ENCODE measurements at places on chromosomes 7 and 10.

- no peak for DNase-seq
Observed at GRCh38 chr7:156554488-156554887, 86.1 kb upstream of the RNF32 start.

DNA sequence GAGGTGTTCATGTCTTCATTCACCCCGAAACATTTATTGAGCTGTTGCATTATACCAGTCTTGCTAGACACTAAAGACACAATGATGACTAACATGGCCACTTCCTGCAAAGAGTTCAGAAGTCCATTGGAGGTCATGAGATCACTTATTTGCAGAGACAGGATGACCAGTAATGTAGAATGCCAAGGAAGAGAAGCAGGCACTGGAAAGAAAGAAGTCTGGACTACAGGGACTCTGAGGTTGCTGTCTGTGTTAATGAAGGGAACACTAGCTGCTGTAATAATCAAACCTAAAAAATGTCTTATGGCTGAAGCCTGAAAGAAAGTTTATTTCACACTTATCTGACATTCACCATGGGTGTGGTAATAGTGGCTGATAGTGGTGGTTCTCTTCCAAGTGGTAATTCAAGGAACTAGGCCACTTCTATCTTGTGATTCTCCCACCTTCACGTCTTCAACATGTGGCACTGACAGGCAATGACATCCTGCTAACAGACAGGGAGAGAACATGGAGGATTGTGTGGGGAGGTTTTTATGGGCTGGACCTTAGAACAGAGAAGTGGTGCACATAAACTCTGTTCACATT is 89.2 kb upstream of the MKLN1 start:
- peak; percentile 90 for DNase-seq

DNA sequence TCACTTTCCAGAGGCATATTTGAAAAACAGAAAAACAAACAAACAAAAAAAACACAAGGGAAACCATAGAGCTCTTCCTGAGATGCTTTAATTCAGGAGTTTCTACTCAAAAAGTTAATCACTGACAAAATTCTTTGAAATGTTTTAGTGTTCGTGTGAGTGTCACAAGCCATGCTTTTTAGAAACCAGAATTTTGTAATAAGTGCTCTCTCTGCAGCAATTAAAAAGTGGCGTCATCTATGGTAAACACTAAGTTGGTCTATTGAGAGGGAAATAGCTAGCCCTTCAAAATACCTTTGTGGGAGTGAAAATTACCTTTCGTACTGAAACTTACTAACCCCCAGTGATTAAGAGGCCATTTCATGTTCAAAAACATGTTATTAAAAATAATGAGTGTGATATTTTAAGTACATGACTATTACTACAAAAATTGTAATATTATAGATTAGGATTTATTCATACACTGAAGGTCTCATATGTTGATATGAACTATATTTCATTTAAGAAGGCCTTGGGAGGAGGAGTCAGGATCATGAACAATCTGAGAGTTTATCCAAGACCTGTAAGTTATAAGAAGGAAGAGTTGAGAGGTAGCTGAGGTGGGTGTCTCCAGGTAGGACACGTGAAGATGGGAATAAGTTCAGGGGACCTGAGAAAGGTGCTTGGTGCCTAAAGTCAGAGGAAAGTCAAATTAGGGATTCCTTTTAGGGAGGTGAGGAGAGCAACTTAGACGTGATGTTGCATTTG is 94.6 kb downstream of the PPP1R9A start:
- no peak for DNase-seq

DNA sequence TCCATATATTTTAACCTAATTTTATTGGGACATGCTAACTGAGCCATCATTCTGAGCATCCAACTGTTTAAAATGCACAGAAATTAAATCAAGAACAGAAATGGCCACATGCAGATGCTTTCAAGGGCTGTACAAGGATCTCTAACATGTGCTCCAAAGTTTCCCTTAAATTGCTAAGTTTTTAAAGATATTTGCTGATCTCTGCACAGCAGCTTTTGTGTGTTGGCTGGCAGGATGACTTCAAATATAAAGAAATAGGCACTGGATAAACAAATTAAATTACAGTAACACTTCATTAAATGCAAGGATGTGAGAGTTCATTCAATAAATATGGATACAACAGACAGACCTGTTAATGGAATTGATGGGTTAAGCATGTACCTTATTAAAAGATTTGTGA is 148.0 kb upstream of the MEOX2 start:
- no peak for DNase-seq

DNA sequence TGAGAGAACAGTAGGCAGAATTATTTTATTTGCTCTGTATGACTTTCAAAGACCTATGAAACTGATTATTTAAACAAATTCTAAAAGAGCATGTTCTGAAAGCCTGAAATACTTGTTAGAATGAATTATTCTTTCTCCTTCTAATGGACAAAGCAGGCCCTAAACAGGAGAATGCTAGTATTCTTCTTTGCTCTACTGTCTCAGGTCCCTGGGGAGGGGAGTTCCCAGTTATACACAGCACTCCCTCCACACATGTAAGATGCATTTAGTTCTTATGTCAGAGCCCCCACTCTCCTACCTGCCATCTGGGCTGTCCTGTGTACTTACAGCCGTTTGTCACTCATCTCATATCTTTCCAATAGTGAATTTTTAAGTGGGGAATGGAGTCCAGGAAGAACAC is 633.5 kb upstream of the ANKRD30A start:
- DNase-seq: no peak

GRCh38 chr10:110757586-110757985 is 113.5 kb downstream of the RBM20 start:
- no peak for DNase-seq

GRCh38 chr10:97434055-97434454 is 8.1 kb downstream of the PGAM1 start:
- no peak for DNase-seq

GRCh38 chr10:103652599-103653281 is 159.2 kb downstream of the NEURL1 start:
- no peak for DNase-seq

DNA sequence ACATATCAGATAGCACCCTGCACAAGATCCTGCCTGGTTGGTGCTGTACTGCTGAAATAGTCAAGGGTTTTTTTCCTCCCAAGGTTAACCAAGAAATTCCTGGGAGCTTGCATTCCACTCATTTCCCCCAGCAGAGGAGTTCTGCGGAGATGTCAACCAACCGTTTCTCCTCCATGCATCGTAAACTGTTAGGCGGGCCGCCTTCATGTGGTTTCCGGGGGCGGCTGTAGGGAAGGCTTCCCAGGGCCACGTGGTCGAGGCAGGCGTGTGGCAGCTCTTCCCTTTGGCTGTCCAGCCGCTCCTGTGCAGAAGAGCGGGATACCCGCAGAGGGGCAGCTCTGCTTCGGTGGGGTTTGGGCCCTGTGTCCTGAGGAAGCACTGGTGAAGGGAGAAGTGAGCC is 113.7 kb downstream of the RGS10 start:
- peak; percentile 77 for DNase-seq

GRCh38 chr7:90726120-90726519 is 130.0 kb downstream of the CDK14 start:
- DNase-seq: peak; percentile 76

DNA sequence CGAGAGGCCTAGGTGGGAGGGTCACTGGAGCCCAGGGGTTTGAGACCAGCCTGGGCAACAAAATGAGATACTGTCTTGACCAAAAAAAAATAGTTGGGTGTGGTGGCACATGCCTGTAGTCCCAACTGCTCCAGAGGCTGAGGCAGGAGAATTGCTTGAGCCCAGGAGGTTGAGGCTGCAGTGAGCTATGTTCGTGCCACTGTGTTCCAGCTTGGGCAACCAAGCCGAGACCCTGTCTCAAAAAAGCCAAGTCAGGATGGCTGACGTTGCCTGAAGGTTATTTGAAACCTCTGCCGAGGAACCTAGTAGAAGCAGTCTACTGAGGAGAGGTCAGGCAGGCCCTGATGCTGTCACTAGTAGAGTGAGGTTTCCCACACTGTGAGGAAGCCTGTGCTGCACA is 22.8 kb downstream of the DNAJB6 start:
- no peak for DNase-seq

DNA sequence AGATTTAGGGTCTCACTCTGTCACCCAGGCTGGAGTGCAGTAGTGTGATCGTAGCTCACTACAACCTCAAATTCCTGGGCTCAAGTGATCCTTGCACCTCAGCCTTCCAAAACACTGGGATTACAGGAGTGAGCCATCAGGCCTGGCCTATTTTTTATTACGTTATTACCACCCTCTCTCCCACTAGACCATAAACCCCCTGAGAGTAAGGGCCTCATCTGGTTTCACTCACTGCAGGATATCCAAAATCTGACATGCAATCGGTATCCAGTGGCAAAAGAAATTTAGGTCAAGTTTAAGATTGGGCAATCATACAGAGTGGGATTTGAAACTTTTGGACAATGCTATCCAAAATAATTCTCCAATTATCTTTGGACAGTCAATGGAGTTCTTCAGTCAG is 117.0 kb upstream of the NEBL start:
- DNase-seq: peak; percentile 49

- peak; percentile 100 for DNase-seq
Observed at GRCh38 chr7:7438851-7439250, 96.8 kb downstream of the COL28A1 start.

GRCh38 chr10:15704581-15704968 is 15.1 kb downstream of the ITGA8 start:
- DNase-seq: peak; percentile 20

GRCh38 chr10:89295597-89295996 is 6.2 kb upstream of the IFIT2 start:
- peak; percentile 65 for DNase-seq

GRCh38 chr10:32938554-32939061 is 19.4 kb downstream of the ITGB1 start:
- no peak for DNase-seq

DNA sequence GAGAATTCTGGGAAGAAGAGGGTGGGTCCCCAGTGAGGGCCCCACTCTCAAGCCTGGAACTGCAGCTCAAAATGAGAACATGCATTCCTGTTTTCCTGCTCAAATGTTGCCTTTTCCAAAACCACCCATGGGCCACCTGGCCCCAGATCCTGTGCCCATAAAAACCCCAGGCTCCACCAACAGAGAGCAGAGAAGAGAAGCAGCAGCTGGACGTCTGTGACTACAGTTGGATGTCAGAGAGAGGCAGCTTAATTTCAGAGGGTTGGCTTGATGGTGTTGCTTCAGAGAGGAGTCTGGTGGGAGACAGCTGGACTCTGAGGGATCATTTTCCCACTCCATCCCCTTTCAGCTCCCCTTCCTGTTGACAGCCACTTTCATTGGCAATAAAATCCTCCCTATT is 256.4 kb downstream of the FZD1 start:
- no peak for DNase-seq

DNA sequence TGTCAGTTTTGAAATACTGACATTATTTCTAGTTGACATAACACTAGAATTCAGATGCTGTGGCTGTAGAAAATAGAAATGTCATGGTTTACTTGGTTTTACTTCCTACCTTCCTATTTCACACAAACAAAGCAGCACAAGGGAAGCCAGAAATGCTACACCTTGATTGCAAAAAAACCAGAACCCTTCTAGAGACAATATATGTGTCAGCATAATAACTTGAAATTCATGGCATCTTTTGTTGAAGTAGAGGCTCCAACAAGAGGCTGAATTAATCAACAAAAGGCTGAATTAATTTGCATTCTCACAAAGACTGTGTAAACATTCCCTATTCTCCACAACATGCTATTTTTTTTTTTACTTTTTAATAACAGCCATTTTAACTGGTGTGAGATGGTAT is 25.2 kb downstream of the ZNF117 start:
- DNase-seq: no peak

DNA sequence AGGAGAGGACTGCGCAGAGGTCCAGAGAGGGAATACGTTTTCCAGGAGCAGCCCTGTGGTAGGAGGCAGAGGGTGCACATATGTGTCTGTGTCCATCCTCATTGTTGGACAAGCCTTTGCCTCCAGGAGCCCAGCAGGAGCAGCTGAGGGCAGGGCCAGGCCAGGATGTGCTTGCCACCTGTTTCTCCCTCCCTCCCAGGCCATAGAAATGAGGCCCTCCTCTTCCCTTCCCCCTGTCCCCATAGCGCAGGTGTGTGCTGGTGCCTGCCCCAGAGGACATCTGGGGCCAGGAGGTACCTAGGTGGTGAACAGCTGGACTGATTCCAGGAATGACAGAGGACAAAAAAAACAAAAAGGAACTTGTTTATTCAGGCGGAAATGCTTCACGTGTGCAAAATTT is 10.5 kb upstream of the CXCL12 start:
- no peak for DNase-seq

DNA sequence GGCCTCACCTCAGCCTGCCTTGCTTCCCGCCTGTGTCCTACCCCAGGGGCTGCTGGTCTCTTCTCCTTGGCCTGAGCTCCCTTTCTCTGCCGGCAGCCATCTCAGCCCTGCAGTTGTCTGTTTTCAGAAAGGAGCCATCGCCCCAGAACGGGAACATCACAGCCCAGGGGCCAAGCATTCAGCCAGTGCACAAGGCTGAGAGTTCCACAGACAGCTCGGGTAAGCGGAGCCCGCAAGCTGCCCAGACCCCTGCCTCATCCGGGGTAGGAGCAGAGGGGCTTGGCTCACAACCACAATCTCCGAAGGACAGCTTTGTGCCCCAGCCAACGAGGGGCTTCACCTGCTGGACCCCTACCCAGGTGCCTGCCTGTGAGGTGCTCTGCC is 5.3 kb upstream of the DEPP1 start:
- no peak for DNase-seq

DNA sequence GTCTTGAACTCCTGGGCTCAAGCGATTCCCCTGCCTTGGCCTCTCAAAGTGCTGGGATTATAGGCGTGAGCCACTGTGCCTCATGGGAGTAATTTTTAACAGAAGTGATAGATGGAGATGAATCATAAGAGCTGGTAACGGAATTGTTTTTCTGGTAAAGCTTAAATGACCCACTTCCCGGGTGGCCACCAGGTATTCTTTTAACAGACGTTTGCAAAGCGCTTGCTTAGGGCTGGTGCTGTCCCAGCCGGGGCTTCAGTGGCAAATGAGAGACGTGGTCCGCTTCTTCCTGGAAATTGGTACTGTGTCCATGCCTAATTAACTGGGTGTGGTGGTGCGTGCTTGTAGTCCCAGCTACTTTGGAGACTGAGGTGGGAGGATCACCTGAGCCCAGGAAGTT is 23.5 kb downstream of the CAMK1D start:
- DNase-seq: no peak

DNA sequence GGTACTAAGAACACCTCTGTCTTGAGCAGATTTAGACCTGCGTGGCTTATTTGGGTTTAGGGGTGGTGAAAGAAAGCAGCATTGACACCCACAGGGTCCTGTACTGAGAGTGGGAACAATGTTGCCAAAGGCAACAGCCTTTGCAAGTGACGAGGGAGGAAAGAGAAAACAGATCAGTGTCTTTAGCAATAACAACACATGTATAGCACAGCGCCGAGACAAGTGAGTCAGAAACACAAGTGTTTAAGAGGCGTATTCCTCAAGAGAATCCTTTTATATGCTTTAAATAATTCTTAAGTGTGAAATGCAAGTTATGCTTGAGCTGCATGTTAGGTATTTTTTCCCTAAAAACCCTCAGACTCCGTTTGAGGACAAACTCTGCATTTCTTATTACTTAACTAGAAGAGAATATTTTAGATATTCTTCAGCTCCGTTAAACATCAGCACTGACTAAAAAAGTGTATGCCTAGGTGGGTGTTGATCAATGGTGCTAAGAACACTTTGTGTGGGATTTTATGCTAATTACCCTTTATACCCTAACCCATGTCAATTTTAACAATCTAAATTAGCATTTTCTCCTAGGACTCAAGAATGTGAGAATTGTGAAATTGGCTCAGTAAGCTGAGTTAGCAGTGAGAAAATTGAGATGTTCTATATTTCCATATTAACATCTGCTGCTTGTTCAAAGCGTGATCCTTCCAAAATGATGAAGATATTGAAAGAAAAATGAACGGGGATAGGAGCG is 1095.4 kb upstream of the CELF2 start:
- DNase-seq: peak; percentile 34
